Parietal lobe (tissue), 2 donors: ENCODE measurements at places on chromosomes 12 and 14. TPM values are rescaled to one million over a fixed set of nuclear protein-coding genes. Genes with fewer than 3 reads are reported as not detected.

The CCDC196 gene
- total RNA-seq, result not detected

The LTB4R2 gene
- 2.2 TPM for total RNA-seq

The DCAF5 gene
- total RNA-seq, result 49.5 TPM

The GPR84 gene
- total RNA-seq, result not detected

The FAM181A gene
- 1.6 TPM for total RNA-seq

The CTSG gene
- not detected for total RNA-seq

The UNG gene
- 25.4 TPM for total RNA-seq

The OTOGL gene
- total RNA-seq, result 0.31 TPM

The RNASE4 gene
- total RNA-seq, result 2.2 TPM

The KRT6C gene
- total RNA-seq, result not detected

The DHH gene
- 0.31 TPM for total RNA-seq

The EMP1 gene
- total RNA-seq, result 7.8 TPM

The SLC10A1 gene
- not detected for total RNA-seq

The LUM gene
- total RNA-seq, result 4.4 TPM

The MYF6 gene
- total RNA-seq, result not detected

The DPY19L2 gene
- 49.8 TPM for total RNA-seq

The SPX gene
- 0.31 TPM for total RNA-seq

The IL26 gene
- total RNA-seq, result not detected

The DAO gene
- total RNA-seq, result not detected

The BEGAIN gene
- 23.5 TPM for total RNA-seq

The NUP107 gene
- total RNA-seq, result 88.6 TPM

The PEBP1 gene
- 212 TPM for total RNA-seq

The CCDC92 gene
- total RNA-seq, result 52.6 TPM

The KLHL33 gene
- total RNA-seq, result under 0.01 TPM

The MEG3 gene
- 389 TPM for total RNA-seq

The SLCO1B1 gene
- total RNA-seq, result not detected

The ZC2HC1C gene
- total RNA-seq, result 2.8 TPM

The VDR gene
- not detected for total RNA-seq

The RPL10L gene
- not detected for total RNA-seq

The SYCP3 gene
- total RNA-seq, result 1.3 TPM

The VEZT gene
- total RNA-seq, result 326 TPM

The LIN7A gene
- total RNA-seq, result 37.9 TPM

The STAC3 gene
- total RNA-seq, result 0.94 TPM
